Inflammatory macrophage (primary cell): ENCODE measurements at places on chromosomes 1 and 21.

GRCh38 chr1:243256590-243256989, 749 bp downstream of the SDCCAG8 start:
- DNase-seq, result no peak

GRCh38 chr1:161196521-161197451, 2.1 kb downstream of the ADAMTS4 start:
- DNase-seq, result no peak

- DNase-seq, result no peak
Observed at GRCh38 chr1:1398677-1399186, 403 bp downstream of the CCNL2 start.

DNA sequence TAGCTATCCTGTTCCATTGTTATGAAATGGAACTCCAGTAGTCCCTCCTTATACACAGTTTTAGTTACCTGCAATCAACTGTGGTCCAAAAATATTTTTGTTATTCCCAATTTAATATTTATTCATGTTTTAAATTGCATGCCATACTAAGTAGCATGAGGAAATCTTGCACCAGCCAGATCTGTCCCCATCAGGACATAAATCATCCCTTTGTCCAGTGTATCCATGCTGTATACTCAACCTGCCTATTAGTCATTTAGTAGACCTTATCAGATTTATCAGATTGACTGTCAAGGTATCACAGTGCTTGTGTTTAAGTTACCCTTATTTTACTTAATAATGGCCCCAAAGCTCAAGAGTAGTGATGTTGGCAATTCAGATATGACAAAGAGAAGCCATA, 207.9 kb upstream of the DMRTA2 start:
- no peak for DNase-seq

GRCh38 chr1:180953291-180954004, 40.8 kb downstream of the KIAA1614 start:
- DNase-seq, result no peak

GRCh38 chr21:37266515-37267221, 466 bp downstream of the VPS26C start:
- peak; percentile 27 for DNase-seq

- no peak for DNase-seq
Observed at GRCh38 chr1:166944186-166944967, 31.0 kb downstream of the ILDR2 start.

DNA sequence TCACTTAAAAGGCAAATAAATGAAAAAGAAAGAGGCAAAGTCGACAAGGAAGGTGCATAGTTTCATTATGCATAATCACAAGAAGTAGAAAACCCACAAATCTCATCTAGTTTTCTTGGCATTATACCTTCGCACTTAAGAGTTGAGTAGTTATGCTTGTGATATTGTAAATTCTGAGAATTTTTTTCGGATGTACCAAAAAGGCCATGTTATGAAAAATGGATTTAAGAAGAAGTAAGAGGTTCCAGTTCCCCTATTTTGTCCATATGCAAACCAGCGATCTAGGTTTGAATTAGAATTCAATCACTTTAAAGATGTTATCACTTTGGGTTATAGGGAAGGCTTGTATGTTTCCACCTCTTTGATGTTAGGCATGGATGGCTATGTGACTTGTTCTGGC, 7.9 kb upstream of the ERICH3 start:
- DNase-seq, result no peak

- no peak for DNase-seq
Observed at GRCh38 chr1:233561708-233562426, 52.0 kb upstream of the KCNK1 start.

- DNase-seq, result no peak
Observed at GRCh38 chr1:31991182-31991581, 22.5 kb upstream of the KHDRBS1 start.

DNA sequence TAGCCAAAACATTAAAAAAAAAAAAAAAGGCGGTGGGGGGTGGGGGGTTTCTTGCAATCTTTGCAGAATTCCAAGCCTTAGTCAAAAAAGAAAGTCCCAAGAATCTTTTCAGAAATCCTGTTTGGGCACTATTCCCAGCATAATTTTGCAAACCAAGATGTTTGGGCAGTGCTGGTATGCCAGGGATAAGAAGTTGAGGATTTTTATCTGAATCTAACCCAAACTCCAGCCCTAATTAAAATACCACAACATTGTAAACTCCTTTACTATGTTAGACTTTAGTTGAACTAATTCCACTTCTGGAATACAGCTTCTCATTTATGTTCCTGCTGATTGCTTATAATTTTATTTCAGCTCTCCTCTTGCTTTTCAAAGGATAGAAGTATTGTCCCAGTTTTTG, 504.1 kb upstream of the ADGRL2 start:
- no peak for DNase-seq

GRCh38 chr1:108590441-108590840, 30.5 kb downstream of the EEIG2 start:
- DNase-seq, result peak; percentile 23

- DNase-seq, result no peak
Observed at GRCh38 chr1:11940260-11940921, 5.9 kb downstream of the PLOD1 start.

DNA sequence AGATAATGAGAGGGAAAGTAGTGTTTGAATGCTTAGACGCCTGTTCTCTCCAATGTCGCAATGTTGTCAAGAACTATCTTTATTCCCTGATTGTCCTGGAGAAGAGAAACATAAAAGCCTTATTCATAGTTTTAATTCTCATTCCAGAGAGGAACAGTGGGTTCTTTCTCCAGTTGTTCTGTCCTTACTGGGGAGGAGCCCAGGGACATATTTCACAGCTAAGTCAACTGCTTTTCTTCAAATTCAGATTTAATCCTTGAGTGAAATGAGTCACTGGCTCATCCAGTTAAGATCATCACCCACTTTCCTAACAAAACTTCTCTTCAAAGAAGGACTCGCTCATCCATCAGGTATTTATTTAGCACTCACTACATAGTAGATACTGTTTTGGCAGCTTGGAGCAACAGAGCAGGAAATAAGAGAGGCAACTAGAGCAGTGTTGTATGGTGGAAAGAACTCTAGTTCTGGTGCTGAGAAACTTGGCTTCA, 365.7 kb upstream of the USP24 start:
- no peak for DNase-seq
